ENCODE measurements at places on chromosomes 16 and 17. TPM values are rescaled to one million over a fixed set of nuclear protein-coding genes. Genes with fewer than 3 reads are reported as not detected.

DNA sequence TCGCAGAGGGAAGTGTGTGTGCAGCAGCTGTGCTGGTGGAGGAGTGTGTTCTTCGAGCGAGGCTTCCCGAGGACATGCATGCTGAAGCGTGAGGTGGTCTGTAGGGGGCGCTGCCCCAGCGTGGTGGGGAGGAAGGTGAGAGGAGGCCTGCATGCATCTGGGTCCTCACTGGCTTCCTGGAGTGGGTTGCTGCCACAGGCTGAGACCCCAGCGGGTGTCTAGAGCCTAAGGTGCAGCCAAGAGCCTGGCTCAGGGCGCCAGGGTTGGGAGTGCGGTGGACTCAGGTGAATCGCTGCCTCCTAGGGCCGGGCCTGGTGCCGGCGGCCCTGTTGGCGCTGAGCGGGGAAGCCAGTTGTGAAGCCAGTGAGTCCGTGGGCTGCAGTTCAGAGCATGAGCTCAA lies 7.5 kb upstream of the HSD3B7 start:
- DNase-seq, result no peak

Gene MSI2
- total RNA-seq, result 60.4 TPM

DNA sequence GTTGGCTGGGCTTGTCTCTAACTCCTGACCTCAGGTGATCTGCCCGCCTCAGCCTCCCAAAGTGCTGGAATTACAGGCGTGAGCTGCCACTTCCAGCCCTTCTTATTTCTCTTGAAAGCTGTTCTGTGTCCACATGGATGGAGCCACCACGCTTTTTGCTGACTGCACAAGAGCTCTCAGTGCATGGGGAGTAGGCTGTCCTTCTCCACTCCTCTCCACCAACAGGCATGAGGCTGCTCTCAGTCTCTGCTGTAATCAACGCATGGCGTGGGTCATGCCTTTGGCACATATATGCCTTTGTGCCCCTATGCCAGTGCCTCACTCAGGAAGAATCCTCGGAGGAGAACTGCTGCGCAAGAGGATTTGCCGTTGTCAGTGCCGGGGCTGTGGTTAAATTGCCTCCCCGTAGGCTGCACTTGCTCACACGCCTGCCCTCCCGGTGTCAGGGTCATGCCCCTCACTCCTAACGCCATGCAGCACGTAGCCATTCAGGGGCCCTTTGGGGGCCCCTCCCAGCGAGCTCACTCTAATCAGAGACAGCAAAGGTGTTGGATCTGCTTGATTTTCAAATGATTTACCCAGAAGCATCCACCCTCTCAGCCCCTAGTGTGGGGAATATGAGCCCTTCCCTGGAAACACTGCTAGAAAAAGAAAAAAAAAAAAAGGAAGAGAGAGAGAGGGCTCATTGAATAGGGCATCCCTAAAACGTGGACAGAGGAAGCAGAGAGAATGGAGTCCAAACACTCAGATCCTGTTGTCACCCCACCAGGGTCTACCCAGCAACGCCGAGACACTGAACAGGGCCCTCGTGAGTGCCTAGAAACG lies 47.5 kb upstream of the ZCCHC14 start:
- no peak for DNase-seq

DNA sequence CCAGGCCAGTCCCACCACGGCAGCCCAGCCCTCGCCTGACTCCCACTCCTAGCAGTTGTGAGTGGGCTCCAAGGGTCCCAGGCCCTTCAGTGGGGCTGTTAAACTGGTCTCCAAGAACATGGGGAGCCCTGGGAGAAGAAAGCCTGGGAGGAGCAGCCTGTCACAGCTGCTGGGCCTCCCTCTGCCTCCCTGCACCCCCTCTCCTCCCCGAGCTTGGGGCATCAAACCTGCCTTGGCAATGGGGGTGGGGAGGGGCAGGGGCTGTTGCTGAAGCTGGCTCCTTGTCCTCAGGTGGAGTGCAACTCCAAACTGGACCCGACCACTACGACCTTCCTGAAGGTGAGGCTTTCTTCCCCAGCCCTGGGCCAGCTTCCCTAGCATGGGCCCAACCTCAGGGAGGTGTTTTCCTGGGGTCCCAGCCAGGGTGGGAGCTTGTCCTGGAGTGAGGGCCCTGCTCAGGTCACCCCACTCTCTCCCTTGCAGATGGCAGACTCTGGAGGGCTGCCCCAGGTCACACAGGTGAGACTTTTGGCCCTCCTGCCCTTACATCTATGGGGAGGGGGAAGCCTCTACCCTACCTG lies 6.6 kb upstream of the SETD6 start:
- no peak for DNase-seq

DNA sequence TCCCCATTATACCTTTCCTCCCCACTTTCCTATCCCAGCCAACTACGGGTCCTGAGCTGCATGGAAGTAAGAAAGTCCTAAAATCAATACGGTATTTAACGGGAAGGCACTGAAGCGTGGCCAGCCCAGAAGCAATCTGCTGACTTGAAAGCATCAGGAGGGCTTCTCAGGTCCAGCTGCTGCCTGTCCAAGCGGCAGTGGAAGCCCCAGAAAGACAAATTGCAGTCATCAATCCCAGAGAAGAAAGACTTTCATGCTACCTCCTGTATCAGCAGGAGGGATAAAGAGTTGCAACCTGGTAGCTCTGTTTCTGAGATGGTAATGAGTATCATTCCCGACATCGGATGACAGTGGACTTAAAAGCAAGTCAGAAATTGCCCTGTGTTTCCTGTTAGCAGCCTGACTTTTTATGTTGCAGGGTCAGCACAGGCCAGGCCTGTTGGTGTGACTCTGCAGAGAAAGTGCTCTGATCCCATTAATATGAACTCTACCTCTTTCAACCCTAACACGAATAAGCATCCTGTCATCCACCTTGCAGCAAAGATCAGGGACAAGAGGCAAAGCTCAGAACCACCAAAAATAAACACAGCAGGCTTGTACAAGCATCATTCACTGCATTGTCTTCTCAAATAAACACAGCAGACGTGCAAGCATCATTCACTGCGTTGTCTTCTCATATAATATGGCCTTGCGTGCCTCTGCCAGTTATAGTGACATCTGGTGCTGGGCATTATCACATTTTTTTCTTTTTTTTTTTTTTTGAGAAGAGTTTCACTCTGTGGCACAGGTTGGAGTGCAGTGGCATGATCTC lies 358.6 kb upstream of the CDH11 start:
- no peak for DNase-seq

- no peak for DNase-seq
Measured at GRCh38 chr16:50684823-50685461, 3.8 kb upstream of the SNX20 start.

Gene HAP1
- 1.2 TPM for total RNA-seq

DNA sequence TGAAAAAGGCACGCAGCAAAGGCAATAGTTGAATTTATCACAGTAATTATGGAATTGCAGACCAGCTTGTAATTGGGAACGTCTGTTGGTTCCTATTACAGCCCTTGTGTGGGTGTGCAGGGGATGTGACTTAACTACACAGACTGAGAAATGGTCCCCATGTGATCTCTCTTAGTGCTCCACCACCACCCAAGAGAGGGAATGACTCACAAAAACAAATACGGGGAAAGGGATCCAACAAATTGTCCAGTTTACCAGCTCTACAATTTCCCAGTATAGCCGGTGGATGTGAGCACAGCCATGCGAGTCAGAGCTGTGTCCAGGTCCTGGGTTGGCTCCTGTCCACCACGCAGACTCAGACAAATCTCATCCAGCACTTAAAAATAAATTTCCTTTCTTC lies 337.9 kb downstream of the GRIN2A start:
- peak; percentile 28 for DNase-seq
